NCI-H446 (cell line): ENCODE measurements at places on chromosomes 1 and 21.

- DNase-seq = no peak
These were observed 58.5 kb downstream of the PIK3CD start for GRCh38 chr1:9710037-9710436.

- DNase-seq = no peak
These were observed 5.2 kb downstream of the RCSD1 start for GRCh38 chr1:167635156-167635648.

DNA sequence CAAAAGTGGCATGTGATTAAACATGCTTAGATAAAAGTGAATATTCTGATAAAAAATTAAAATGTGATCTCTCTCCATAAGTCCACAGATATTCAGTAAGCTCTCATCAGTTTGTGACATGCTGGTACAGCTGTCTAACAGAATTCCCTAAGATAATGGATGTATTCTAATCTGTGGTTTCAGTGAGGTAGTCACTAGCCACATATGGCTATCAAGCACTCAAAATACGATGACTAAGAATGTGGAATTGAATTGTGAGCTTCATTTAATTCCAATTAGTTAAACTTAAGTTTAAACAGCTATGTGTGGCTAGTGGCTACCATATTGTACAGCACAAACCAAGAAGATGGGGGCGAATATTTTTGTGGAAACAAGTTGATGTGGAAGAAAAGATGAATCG lies 4.1 kb upstream of the REG4 start:
- DNase-seq = no peak

- DNase-seq = no peak
These were observed 42.7 kb upstream of the SLC30A1 start for GRCh38 chr1:211621447-211622198.

- DNase-seq = no peak
These were observed at the start of gene TNFRSF1B for GRCh38 chr1:12166834-12167492. Gene TNFRSF1B (plus strand): TSS chr1:12166991. CDS start chr1:12167092, 101 bp downstream.
